ENCODE measurements at places on chromosomes 2 and 18.

GRCh38 chr18:76988827-76989646 lies 143.5 kb downstream of the MBP start:
- DNase-seq: no peak

DNA sequence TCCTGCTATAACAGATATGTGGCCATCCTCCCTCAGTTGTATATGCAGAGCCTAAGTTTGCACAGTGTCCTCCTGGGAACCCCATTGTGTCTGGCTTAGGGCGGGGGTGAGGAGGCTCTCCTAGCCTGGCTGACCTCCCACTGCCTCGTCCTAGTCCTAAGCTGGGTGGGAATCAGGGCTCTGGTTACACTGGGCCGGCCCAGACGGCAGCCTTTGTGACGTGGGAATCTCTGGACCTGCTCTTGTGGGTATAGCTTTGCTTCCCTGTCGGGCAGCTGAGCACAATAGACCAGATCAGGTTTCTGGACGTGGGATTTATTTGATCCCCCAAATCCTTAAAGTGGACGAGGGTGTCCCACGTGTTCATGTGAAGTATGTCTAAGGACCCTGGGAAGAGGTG lies 2.9 kb downstream of the ACKR3 start:
- DNase-seq: no peak

DNA sequence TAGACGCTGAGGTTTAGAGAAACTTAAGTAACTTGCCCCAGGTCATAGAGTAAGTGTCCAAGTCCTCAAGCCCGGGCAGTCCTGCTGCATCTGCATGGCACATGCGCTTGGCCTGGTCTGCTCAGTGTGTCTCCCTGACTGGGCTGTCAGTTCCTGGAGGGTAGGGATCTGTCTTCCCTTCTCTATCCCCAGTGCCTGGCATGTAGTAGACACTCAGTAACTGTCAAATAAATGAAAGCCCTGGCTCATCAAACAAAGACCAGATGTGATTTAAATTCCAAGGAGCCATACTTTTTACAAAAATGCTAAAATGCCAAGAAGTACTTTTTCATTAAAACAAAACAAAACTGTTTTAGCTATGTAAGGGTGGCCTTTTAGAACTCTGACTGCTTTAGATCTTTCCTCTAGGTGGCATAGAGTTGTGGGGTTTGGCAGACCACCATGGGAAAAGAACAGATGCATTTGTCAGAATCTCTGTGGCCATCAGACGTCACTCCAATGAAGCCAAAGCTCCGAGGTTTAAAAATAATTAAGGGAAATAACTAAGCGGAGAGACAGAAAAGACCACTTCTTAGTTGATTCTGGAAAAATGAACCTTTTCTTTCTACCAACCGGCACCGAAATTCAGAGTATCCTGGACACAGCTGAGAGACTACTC lies 34.0 kb downstream of the EPAS1 start:
- no peak for DNase-seq

DNA sequence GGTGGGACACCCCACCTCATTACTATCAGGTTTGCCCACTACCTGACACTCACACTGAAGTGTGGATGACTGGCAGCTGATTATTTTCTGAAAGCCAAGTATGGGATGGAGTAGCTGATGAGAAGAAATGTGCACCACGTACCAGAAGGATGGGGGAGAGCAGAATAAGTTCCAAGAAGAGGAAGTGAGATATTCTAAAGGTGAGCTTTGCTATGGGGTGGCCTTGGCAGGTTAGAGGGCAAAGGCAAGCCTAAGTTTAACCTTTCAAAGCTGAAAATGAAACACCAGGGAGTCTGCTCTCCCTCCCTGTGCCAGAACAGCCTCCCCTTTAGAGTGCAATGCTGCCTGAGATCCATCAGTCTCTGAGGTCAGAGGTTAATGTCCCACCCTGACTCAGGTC lies 196.1 kb upstream of the OSR1 start:
- no peak for DNase-seq

GRCh38 chr2:145360129-145360790 lies 840.3 kb upstream of the ZEB2 start:
- DNase-seq: no peak

GRCh38 chr2:119425620-119426395 lies 5.8 kb upstream of the TMEM37 start:
- peak; percentile 5 for DNase-seq

DNA sequence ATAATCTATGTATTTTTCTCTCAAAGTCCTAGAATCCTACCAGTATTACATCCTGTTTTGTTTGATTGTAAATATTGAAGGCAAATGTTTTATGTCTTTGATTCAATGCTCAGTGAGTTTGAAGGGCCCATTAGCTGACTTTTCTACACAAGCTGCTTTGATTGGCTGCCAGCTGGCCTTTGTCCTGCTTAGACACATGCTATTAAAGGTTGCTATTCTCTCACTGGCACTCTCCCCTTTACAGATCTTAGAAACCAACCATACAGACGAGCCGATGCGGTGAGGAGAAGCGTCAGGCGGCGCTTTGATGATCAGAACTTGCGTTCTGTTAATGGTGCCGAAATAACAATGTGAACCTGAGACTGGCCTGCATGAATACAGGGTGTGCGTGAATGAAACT lies 69.7 kb downstream of the PRPF40A start:
- DNase-seq: no peak

GRCh38 chr2:11480859-11481258 lies 14.9 kb upstream of the E2F6 start:
- DNase-seq: no peak

- DNase-seq: no peak
Measured at GRCh38 chr2:4840791-4841190, 851.4 kb upstream of the SOX11 start.

All from CD4-positive, alpha-beta T cell treated with Interleukin-15 for 1 hour (primary cell).